ENCODE measurements at places on chromosomes 6 and 20.
A peak's percentile ranks its signal among the peaks of the same experiment; 100 is the strongest.

- DNase-seq = no peak
These were observed 415 bp upstream of the CUL9 start for GRCh38 chr6:43181621-43181941.

GRCh38 chr6:161168281-161168891 is 105.5 kb downstream of the AGPAT4 start:
- peak; percentile 64 for DNase-seq

- DNase-seq = peak; percentile 41
These were observed 2.6 kb downstream of the MAFB start for GRCh38 chr20:40686434-40686882.

- no peak for DNase-seq
These were observed 377.7 kb downstream of the BTBD9 start for GRCh38 chr6:38262026-38262425.

GRCh38 chr6:22904431-22904830 is 335.1 kb downstream of the HDGFL1 start:
- no peak for DNase-seq

GRCh38 chr20:4017051-4017712 is 1.8 kb upstream of the RNF24 start:
- DNase-seq = no peak

DNA sequence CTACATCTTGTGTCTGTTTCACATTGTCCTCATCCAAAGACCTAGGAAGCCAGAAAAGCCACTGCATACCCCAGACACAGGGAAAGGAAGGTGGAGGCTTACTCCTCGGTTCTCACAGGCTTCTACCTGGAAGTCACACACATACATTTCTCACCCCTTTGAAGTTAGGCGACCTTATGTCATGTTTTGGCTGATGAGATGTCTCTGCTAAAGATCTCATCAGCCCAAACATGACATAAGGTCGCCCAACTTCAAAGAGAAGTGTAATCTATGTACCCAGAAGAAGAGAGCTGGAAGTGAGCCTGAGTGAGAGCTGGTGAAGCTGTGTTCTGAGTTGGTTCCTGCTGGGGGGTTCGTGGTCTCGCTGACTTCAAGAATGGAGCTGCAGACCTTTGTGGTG is 47.5 kb upstream of the SLC22A23 start:
- no peak for DNase-seq

GRCh38 chr6:21767891-21768648 is 174.5 kb downstream of the SOX4 start:
- DNase-seq = no peak

GRCh38 chr6:11311970-11312369 is 79.5 kb upstream of the NEDD9 start:
- DNase-seq = no peak

- DNase-seq = no peak
These were observed 166.7 kb upstream of the THEMIS start for GRCh38 chr6:128067446-128068118.

DNA sequence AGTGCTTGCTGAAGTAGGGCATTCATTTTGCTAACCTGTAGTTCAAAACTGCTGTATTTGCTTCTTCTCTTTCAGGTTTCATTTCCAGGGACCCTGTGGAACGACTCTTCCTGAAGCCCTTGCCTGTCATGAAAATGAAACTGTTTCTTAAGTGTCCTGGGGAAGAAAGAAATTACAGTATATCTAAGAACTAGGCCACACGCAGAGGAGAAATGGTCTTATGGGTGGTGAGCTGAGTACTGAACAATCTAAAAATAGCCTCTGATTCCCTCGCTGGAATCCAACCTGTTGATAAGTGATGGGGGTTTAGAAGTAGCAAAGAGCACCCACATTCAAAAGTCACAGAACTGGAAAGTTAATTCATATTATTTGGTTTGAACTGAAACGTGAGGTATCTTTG is 3.4 kb upstream of the NOL7 start:
- peak; percentile 51 for DNase-seq

GRCh38 chr6:25384967-25385366 is 105.8 kb downstream of the CARMIL1 start:
- no peak for DNase-seq

Measured in suppressor macrophage treated with lipopolysaccharide for 4 hours (primary cell).